ENCODE measurements at places on chromosomes 1 and 21.

- DNase-seq, result no peak
Observed at GRCh38 chr21:39186676-39187075, 3.4 kb upstream of the PSMG1 start.

DNA sequence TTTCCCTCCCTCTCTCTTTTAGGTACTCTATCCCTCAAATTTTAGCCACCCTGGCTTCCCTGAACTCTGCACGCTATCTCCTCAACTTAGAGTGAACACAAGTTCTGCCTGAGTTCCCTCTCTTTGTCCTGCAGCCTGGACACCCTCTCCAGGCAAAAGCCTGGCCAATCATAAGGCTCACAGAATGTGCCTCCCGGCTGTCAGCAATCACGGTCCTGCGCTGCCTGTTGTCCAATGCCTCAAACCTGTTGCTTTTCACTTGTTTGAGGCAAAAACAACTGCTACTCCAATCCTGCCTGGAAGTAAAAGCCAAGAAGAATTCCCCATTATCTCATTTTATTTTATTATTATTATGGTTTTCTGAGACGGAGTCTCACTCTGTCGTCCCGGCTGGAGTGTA, 66.1 kb downstream of the LGR6 start:
- no peak for DNase-seq

DNA sequence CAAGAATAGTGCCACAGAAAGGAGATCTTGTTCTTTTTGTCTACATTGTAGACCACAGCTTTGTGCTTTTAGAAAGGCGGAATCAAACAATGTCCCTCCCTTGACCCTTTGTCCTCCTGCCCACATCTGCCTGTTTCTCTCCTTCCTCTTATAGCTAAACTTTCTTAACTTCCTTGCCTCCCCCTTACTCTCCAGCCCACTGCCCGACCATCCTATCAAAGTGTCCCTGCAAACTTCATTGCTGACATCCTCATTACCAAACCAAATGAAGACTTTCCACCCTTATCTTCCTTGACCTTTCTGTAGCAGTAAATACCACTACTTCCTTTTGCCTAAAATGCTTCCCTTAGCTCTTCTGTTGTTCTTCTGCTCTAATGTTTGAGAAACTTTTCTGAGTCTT, 5.0 kb downstream of the SELP start:
- no peak for DNase-seq

DNA sequence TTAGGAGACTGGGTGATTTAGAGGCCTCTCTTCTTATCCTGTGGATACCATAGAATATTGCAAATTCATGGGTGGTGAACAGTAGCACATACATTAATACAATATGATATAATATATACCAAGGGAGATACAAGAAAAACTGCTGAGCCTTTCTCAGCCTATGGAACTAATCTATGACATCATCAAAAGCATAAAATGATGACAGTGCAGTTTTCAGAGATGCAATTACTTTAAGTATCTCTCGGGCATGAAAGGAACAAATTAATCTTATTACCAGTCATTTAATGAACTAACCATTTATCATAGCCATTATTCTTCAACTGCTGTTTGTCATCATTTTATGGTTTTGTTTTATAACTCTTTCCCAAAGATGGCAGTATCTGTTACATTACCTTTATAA, 3.5 kb downstream of the CHODL start:
- no peak for DNase-seq

DNA sequence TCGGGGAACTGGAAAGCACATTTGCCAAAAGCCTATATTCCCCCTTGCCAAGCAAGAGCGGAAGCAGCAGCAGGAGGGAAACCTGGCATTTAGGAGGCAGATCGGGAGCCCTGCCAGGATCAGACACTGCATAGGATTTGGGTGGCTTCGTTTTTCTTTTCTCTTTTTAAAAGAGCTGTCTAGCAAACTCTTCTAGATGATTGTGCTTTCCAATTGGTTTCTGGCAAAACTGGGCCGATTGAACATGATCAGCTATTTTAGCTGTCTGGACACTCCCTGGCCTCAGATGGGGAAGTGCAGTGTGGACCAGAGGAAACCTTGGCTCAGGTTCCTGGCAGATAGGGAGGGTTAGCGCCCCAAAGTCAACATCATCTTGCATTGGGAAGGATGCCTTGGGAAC, 414.0 kb upstream of the KAZN start:
- DNase-seq, result no peak

- no peak for DNase-seq
Observed at GRCh38 chr1:14939527-14940284, 213.8 kb upstream of the TMEM51 start.

GRCh38 chr21:33712022-33712803, 69.9 kb downstream of the ITSN1 start:
- no peak for DNase-seq

DNA sequence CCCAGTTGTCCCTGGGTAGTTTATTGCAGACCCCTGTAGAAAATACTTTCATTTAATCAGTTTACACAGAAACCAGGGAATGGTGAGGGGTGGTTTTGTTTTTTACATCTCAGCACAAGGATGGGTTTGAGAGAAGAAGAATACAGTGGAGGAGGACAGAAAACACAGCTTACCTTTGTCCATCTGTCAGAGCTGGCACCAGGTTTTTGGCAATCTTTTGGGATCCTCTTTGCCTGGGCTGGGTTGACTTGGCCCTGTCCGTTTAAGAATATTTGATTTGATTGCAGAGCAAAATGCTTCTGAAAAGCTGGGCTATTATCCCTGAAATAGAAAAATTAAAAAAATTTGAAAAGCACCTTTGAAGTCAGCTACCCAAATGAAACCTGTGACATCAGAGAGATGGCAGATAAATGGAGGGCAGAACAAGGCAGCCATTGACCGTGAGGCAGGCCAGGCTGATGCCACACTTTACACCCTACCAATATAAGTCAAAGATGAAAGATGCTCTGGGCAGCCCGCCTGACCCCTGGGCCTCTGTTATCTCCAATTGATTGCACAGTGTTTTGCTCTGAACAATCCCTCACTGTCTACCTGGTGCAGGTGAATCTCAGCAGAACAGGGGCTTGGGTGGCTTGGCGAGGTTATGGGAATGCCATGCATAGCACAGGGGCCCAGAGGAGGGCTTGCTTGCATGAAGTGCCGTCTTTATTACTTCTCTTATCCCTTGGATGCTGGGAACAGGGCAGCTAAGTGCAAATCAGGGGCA, 218.8 kb downstream of the LMX1A start:
- DNase-seq, result no peak

DNA sequence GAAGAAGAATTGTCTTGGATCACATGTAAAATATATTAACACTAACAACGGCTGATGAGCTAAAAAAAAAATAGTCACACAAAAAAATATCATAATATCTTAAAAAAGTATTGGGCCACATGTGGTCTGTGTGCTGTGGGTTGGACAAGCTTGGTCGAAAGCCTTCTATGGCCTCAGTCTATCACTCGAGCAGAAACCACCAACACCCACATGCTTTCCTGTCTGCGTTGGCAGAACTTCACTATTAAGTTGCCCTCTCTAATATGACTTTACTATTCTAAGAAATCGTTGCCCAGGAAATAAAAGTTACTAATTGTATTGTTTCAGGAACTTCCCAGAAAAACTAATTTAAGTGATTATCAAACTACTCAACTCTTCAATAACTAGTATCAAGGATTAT, 28.2 kb upstream of the ETS2 start:
- no peak for DNase-seq

- DNase-seq, result no peak
Observed at GRCh38 chr1:22709891-22710700, 543 bp upstream of the EPHB2 start.

- no peak for DNase-seq
Observed at GRCh38 chr1:203818399-203818798, 23.0 kb downstream of the ZBED6 start.

DNA sequence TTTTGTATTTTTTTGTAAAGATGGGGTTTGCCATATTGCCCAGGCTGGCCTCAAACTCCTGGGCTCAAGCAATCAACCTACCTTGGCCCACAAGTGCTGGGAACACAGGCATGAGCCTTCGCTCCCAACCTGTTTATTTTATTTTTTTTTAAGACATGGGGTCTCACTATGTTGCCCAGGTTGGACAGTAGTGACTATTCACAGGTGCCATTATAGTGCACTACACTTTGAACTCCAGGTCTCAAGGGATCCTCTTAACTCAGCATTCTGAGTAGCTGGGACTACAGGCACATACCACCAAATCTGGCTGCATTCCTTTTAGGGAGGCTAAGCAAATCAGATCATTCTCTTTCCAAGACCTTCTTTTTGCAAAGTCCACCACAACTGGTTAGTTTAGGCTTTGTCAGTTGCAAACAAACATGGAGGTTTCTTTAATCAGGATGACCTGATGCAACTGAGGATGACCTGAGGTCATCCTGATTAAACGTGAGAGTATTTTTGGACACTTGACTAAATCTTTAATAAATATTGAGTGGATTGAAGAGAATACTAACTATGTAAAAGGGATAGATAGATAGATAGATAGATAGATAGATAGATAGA, 30.0 kb upstream of the RALGPS2 start:
- DNase-seq, result no peak

GRCh38 chr1:228120857-228121489, 11.9 kb upstream of the MRPL55 start:
- no peak for DNase-seq

DNA sequence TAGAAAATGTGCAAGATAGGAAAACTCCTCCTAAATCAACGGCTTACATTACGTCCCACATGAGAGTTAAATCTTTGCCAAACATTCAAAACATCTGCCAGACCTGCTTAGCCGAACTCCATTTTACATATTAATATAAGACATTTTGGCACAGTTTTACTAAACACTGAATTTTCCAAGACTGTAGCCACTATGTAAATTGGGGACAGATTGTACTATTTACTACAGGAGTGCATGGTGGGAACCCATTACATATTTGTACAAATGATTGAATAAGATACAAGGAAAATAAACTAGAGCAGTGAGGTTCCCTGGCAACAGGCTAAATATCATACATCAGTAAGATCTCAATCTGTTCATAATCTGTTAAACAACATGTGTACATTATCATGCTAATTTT, 1234.4 kb downstream of the KCNT2 start:
- no peak for DNase-seq

DNA sequence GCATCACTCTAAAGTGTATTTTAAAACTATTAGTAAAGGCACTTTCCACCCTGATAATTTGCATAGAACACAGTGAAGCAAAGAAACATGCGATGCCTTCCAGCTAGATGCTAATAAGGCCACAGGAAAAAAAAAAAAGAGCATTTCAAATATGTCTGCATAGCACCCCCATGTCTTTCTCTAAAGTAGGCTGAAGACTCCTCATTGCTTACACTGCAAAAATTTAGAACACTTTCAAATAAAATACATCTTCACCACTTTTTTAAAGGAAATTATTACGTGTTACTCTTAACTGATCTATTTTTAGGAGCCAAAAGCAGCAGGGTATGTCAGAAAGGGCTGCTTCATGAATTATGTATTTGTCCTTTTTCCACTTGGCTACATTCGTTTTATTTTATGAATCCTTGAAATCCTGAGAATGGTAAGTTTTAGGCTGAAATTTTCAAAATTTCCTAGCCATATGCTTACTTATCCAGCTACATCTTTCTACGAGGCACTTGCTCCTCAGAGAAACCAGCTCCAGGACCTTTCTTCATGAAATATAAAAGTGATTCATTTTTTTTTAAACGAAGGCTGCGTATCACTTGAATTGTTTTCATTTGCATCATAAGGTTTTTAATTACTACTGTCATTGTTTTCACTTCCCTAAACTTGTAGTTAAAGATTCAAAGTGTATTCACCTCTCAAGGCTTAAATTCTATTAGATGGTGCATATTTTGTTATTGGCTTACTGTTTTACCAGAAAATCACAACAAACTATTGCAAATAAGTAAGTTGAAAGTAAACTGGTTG, 513.0 kb downstream of the PTPRC start:
- DNase-seq, result no peak

DNA sequence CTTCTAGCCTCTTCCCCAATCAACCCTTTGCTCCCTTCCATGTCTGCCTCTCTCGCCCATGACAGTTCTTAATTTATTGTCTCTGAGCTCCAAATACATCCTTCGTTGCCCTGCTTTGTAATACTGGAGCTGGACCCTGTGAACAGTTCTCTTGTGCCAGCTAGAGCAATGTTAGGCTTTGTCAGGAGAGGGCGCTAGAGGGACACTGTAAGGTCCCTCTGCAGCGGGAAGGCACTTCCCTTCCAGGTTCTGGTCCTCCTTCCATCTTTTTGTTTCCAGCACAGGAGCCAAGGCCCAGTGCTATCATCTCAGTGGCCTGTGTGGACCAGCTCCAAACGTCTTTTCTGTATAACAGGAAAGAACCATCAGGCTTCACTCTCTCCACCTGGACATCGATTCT, 95.9 kb downstream of the PTPRU start:
- no peak for DNase-seq

- DNase-seq, result no peak
Observed at GRCh38 chr1:219302697-219303096, 129.0 kb downstream of the LYPLAL1 start.

DNA sequence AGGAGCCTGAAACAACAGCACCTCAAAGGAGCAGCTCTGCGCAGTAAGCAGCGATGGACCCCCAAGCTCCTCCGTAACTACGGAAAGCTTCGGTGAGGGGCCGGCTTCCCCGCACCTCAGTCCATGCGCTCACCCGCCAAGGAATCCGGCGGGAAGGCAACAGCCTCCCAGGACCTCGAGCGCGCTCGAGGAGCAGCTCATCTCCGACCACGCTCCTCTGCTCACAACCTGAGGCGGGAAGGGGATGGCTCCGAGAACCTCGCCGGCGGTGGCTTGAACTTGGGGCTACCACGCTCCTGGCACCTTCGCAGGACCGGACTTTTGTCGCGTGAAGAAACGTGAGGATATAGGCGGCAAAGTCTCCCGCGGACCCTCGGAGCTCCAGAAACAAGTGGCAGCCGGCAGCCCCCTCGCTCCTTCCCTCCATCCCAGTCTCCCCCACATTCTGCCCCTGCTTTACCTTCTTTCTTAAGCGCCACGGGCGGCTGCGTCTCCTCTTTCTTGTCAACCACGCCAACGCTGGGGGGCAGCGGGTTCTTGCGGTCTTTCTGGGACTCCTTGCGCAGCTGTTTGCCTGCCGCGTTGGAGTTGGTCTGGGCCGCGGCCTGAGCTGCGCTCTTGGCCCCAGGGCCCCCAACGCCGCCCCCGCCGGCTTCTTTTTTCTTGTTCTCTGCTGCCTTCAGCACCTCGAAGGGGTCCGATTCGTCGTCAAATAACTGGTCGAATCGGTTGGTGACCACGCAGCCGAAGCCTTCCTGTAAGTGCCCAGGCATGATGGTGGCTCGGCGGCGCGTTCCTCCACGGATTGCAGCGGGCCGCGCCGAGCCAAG, 459 bp downstream of the SERBP1 start:
- peak; percentile 33 for DNase-seq

GRCh38 chr1:67348586-67349252, 41.0 kb downstream of the IL12RB2 start:
- DNase-seq, result no peak

GRCh38 chr21:32941263-32941662, 84.5 kb upstream of the OLIG2 start:
- DNase-seq, result no peak

- no peak for DNase-seq
Observed at GRCh38 chr1:37415611-37416244, 58.7 kb upstream of the ZC3H12A start.

DNA sequence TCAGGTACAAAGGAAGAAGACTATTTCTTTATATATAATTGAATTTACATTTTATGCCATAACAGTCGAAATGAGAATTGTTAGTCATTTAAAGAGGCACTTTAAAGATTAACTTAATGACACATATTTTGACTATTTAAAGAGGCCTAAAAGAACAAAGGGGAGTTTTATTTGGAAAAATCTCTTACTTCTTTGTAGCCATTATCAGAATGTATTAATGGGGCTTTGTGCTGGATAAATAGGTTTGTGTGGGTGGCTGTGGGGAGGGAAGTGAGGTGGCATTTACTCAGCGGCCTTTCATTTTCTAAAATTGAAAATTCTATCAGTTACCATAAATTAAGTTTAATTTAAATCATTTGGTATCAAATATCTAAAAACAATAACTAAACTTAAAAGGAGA, 462.2 kb upstream of the CXADR start:
- DNase-seq, result no peak
